ENCODE measurements at places on chromosomes 3 and 15. TPM values are rescaled to one million over a fixed set of nuclear protein-coding genes. Genes with fewer than 3 reads are reported as not detected.

Gene GOLGA8S
- not detected for total RNA-seq

GRCh38 chr15:31857194-31857593 lies 173.1 kb upstream of the CHRNA7 start:
- no peaks in the 10 kb centered on the region for H3K4me1 ChIP-seq
- no peak for DNase-seq
- no peaks in the 10 kb centered on the region for H3K27me3 ChIP-seq
- no peak overlapping the region for H3K4me3 ChIP-seq
- no peak overlapping the region for H3K27ac ChIP-seq
- no peaks in the 10 kb centered on the region for H3K36me3 ChIP-seq

DNA sequence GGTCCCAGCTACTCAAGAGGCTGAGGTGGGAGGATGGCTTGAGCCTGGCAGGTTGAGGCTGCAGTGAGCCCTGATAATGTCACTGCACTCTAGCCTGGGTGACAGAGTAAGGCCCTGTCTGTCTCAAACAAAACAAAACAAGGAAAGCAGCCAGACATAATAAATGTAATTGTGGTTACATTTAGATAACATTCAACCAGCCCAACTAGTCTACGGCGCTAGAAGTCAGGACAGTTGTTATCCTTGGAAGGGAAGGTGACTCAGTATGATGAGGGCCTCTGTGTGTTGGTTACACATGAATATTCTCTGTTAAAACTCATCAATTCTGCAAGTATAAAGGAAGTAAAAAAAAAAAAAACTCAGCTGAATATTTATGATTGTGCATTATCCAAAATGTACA lies 27.0 kb upstream of the CSPG5 start:
- no peaks in the 10 kb centered on the region for H3K27me3 ChIP-seq
- H3K4me3 ChIP-seq, result no peak overlapping the region

- H3K27ac ChIP-seq, result no peak overlapping the region
- DNase-seq, result no peak
- no peak overlapping the region for H3K4me3 ChIP-seq
- H3K27me3 ChIP-seq, result no peaks in the 10 kb centered on the region
These were observed 235.6 kb downstream of the EDEM1 start for GRCh38 chr3:5423076-5423475.

Gene TTC14
- total RNA-seq, result 37.2 TPM

DNA sequence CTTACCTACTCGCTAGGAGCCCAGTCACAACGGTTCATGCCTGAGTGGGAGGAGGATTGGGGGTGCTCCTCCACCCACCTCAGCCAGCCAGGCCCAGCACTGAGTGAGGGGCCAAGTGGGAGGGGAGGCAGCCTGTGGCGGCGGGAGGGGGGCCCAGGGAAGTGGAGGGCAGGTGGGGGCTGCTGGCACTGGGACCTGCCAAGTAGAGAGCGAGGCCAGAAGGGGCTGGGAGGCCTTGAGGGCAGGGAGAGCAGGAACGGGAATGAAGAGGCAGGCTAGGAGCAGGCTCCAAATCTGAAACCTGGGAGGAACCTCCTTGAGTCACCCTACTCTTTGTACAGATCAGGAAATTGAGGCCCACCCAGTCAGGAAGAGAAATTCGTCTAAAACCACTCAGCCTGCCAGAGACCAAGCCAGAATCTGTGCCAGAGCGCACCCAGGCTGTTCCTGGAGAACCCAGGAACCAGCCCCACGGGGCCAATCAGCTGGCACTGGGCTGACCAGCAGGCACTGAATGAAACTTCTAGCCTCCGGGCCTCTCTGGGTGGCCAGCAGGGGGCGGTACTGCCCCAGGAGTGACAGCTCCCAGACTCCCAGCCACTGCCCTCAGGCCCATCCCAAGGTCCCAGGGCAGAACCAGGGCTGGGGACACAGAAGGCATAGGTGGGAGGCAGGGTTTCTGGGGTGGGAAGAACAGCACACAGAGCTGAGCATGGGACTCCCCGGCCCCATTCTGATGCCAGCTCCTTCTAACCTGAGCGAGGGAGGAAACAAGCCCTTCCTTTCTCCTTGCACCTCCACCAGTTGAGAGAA lies 14.8 kb upstream of the CYP11A1 start:
- H3K27me3 ChIP-seq, result no peaks in the 10 kb centered on the region
- no peaks in the 10 kb centered on the region for H3K36me3 ChIP-seq
- no peak overlapping the region for H3K27ac ChIP-seq
- no peak overlapping the region for H3K4me3 ChIP-seq

Gene PGBD4
- total RNA-seq, result 2.8 TPM

DNA sequence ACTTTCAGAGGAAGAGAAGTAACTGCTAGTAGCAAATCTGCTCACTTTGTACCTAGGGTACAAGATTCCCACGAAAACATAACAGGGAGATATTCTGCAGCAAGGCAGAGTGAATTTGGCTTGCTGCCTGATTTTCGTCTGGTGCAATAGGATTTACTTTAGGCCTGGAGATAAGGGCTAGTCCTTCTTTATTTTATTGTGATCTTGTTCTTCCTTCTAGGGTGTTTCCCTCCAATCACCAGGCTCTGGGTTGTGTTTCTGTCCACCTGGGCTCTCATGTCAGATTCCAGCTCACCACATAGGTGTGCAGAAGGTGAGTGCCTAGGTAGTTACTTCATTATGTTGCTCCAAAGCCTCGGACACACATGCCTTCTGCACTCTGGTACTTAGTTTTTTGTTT lies 211.8 kb upstream of the RGMA start:
- H3K27me3 ChIP-seq, result no peaks in the 10 kb centered on the region
- H3K4me3 ChIP-seq, result no peak overlapping the region

- no peak overlapping the region for H3K4me3 ChIP-seq
- no peak for DNase-seq
- no peaks in the 10 kb centered on the region for H3K4me1 ChIP-seq
- no peaks in the 10 kb centered on the region for H3K27me3 ChIP-seq
- H3K36me3 ChIP-seq, result no peaks in the 10 kb centered on the region
These were observed 98.3 kb upstream of the ZBTB20 start for GRCh38 chr3:115245438-115245837.

- no peaks in the 10 kb centered on the region for H3K36me3 ChIP-seq
- H3K27ac ChIP-seq, result no peak overlapping the region
- DNase-seq, result no peak
- H3K4me3 ChIP-seq, result no peak overlapping the region
- H3K4me1 ChIP-seq, result no peaks in the 10 kb centered on the region
These were observed 1.2 kb downstream of the ROBO1 start for GRCh38 chr3:79766496-79767193.

- no peaks in the 10 kb centered on the region for H3K27me3 ChIP-seq
- H3K4me3 ChIP-seq, result peak overlapping the region; percentile 69
- peaks cover 27% of the 10 kb centered on the region for H3K4me1 ChIP-seq
- H3K27ac ChIP-seq, result peak overlapping the region; percentile 96
These were observed 295 bp downstream of the ZWILCH start for GRCh38 chr15:66505430-66505811.

DNA sequence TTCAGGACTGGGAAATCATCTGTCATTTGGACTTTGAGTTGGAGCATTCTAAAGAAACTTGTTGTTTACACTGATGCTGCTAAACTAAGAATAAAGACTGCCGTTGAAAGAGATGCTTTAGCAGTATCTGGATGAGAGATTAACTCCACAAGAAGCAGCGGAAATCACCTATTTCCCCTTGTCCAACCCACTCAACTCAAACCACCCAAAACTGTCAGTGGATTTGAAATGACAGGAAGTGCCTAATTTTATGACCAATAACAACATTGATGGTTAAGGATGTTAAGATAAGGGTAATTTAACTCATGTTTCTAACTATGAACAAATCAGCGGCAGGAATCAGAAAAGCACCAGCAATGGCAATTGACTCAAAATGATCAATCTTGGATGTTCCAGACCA lies 110.8 kb upstream of the NR2F2 start:
- H3K27me3 ChIP-seq, result no peaks in the 10 kb centered on the region
- H3K4me3 ChIP-seq, result no peak overlapping the region
- no peaks in the 10 kb centered on the region for H3K4me1 ChIP-seq
- H3K27ac ChIP-seq, result no peak overlapping the region

Gene CCR2
- 0.51 TPM for total RNA-seq
